NCI-H345 (cell line): ENCODE measurements at places on chromosomes 16 and 17.

- no peak for DNase-seq
These were observed 19.5 kb downstream of the MMP15 start for GRCh38 chr16:58045096-58045495.

DNA sequence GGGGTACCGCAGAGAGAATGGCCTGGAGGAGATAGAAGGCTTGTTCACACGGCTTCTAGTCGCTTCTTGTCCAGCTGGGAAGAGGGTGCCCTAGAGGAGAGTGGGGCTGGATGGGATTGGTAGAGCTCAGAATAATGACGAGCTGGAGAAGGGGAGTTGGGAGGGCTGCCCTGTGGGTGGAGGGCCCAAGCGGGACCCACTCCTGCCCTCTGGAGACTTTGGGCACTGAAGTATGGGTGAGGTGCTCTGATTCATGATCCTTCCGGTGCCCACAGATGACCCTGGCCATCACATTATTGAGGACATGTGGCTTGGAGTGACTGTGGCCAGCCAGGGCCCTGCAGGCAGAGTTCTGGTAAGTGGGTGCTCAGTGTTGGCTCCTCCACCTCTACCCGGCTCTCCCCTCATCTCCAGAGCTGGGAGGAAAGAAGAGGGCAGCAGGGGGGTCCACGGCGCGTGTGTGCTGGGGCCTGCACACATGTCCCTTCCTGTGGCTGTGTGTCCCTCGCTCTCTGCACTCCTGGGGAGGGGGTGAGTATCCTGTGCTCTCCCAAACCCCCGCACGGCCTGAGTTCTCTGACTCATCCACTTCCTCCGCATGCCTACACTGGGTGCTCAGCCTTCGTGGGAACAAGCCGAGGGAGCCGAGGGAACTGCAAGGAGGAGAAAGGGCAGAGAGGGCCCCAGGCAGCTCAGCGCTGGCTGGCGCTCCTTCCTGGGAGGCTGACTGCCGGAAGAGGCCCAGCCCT, 8.5 kb downstream of the ITGA3 start:
- DNase-seq = no peak

GRCh38 chr17:61284174-61284573, 115.5 kb upstream of the TBX2 start:
- no peak for DNase-seq

- DNase-seq = no peak
These were observed 19.4 kb upstream of the NKD1 start for GRCh38 chr16:50528820-50529219.

- peak; percentile 43 for DNase-seq
These were observed at the start of gene NHERF2 for GRCh38 chr16:2026461-2027023. NHERF2 (plus strand) TSS chr16:2026902; CDS start chr16:2027006, 104 bp downstream.

GRCh38 chr17:37276475-37276874, 99.3 kb upstream of the C17orf78 start:
- no peak for DNase-seq

DNA sequence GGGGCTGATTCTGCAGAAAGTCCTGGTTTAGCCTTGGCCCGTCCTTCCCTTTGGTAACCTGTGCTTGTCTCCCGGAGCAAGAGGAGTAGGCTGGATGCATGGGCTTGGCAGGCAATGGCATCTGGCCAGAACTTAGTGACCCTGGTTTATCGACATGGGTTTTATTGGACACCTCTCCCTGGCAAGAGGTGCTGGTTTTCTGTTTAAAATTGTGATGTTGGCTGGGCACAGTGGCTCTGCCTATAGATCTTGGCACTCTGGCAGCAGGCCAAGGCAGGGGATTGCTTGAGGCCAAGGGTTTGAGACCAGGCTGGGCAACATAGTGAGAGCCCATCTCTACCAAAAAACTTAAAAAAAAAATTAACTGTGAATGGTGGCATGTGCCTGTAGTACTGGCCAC, 31.2 kb downstream of the SLC12A3 start:
- no peak for DNase-seq

DNA sequence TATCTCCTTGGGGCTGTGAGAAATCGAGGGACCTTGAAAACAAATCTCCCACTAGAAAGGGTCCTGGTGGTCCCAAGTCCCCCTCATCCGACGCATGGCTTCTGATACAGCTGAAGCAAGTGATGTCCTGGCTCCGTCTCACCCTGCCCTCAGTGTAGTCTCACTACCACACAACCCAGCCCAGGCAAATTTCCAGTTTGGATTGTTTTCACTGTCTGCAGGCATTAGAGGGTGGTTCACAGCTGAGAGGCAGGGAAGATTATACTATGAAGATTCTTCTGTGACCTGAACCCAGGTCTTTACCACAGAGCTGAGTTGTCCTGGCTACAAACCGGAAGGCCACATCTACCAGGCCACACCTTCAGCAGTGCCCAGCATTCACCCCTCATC, 17.7 kb downstream of the ZNHIT3 start:
- DNase-seq = no peak

GRCh38 chr16:49849037-49849753, 6.7 kb downstream of the ZNF423 start:
- DNase-seq = no peak

DNA sequence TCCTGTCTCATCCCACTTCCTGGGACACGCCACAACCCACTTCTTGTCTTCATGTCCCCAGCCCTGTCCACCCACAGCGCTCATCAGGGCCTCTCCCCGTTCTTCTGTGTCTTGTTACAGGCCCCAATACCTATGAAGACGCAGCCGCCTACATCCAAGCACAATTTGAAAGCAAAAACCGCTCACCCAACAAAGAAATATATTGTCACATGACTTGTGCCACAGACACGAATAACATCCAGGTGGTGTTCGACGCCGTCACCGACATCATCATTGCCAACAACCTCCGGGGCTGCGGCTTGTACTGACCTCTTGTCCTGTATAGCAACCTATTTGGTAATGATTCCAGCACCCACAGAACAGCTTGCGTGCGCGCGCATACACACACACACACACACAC, 70.6 kb downstream of the AMFR start:
- no peak for DNase-seq

DNA sequence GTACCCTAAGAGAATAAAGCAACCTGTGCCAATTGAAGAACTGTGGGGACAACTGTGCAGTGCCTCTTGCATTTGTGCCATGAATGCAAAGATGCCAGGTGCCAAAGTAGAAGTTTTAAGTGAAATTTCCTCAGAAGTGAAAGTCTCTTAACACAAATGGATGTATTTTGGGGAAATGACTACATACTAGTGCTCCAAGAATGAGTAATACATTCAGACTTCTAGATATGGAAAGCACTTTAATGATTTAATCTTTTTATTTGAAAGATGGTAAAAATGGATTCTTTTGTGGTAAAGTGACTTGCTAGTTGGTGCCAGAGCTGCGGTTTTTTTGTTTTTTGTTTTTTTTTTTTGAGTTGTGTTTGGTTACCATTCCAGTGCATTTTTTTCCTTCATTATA, 15.0 kb downstream of the UTP18 start:
- DNase-seq = no peak

DNA sequence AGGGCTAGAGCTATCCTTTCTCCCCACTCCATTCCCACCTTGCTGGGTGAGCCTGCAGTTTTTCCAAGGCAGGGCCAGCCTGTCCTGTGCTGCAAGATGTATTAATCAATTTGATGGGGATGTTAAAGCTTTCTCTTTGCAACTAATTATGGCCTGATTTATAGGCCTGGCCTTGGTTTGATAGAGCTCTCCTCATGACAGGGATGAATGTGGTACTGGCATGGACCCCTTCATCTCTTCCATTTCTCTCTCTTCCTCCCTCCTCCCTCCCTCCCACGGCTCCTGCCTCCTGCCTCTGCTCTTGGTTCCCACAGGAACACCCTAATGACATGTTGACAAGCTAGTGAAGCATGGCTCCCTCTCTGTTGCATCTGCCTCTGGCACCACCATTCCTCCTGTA, 47.2 kb upstream of the SKAP1 start:
- DNase-seq = no peak

- no peak for DNase-seq
These were observed 14.9 kb upstream of the RBFOX3 start for GRCh38 chr17:79625706-79626105.

DNA sequence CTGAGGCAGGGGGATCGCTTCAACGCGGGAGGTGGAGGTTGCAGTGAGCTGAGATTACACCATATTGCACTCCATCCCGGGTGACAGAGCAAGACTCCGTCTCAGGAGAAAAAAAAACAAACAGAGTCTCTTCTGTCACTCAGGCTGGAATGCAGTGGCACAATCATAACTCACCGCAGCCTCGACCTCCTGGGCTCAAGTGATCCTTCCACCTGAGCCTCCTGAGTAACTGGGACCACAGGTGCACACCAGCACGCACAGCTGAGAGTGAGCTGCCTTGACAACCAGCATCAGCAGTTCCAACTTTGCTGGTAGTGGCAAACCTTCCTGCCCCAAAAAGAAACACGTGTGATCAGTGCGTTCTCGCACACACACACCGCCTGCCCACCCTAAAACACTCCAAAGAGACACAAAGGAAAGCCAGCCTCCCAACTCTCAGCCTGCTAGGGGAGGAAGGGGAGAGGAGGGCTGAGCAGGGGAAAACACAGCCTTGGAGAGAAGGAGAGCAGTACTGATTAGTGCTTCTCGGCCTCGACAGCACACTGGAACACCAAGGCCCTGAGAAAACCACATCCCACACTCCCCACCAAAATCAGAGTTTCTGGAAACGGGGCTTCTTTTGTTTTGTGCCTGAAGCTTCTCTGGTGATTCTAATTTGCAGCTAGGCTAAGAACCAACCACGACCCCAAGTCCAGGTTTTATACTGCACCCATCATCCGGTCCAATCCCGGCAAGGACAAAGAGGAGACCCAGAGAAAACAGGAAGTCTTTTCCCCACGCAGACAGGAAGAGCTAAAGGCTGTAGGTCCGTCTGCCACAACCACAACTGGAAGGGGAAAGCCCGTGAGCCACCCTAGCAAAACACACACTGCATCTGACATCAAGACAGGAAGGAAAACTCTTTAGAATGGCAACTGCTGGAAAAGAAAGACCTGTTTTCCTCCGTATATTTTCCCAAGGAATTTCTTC, 28.8 kb downstream of the ZCCHC14 start:
- no peak for DNase-seq

DNA sequence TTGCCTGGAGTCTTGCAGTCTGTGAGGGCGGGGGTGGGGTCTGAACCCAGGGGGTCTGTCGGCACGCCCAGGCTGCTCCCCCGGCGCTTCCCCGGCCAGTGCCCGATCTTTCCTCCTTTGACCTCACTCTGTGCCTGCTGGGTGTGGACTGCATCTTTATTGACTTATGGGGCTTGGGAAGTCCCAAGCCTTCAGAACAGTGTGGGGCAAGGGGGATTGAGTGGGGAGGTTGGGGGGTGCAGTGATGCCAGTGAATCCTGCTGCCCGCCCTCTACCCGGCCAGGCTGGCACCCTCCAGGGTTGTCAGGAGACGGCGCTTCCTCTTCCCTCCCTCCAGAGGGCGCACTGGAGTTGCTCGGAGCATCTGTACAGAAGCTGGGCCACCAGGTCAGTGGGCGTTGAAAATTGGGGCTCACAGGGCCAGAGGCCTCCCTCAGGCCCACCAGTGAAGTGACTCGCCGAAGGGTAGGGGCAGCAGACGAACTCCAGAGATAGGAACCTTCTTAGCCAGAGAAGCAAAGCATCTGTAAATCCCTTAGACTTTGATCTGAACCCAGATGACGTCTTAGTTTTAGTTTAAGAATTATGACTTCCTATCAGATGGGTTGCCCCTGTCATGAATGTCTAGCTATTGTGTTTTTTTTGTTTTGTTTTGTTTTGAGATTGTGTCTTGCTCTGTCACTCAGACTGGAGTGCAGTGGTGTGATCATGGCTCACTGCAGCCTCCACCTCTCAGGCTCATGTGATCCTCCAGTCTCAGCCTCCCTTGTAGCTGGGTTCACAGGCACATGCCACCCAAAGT, 184.8 kb upstream of the CIBAR2 start:
- DNase-seq = peak; percentile 30

GRCh38 chr16:8941718-8942344, 21.9 kb downstream of the USP7 start:
- no peak for DNase-seq

DNA sequence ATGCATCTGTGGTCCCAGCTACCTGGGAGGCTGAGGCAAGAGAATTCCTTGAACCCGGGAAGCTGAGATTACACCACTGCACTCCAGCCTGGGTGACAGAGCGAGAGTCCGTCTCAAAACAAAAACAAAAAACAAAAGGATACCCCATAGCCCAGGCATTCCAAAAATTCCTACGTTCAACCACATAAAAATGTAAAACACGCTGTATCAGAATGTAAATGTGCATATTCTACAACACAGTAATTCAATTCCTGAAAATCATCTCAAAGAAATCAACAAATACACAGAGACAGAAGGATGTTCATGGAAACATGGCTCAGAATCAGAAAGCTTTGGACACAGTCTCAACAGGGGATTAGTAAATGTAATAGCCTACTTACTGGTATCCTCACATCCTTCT, 33.0 kb downstream of the COG7 start:
- DNase-seq = no peak

DNA sequence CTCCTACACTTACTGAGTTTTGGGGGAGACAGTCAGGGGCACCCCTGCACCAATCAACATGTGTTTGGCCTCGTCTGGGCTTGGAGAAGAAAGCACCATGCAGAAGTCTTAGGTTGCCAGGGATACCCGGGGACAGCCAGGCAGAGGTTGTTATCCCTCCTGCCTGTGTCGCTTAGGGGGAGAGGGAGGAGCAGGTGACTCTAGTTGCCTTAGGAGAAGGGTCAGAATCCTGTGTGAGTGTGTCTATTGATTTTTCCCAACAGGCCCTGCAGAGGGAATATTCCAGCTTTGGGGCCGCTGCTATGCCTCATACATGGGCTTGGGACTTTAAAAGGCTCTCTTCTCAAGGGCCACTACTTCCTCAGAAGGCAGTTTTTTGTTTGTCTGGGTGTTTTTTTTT, 89.1 kb downstream of the RGS9 start:
- DNase-seq = no peak

- DNase-seq = peak; percentile 10
These were observed 16.8 kb upstream of the TRPV2 start for GRCh38 chr17:16398270-16399267.

DNA sequence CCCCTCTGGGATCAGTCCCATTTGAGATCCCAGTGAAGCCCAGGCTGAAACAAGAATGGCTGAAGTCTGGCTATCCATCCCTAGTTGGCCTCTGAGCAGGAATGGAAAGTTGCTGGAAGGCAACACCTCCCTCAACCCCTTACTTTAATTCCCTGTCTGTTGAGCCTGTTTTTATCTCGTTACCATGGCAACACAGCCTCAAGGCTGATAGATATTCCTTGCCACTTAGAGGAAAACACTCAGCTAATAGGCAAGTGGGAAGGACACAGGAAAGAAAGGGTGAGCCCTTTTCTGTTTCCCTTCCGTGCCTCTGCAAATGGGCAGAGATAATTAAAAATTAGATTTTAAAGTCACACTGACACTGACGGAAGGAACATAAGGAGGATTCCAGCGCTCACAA, 75.5 kb upstream of the CLEC3A start:
- no peak for DNase-seq

DNA sequence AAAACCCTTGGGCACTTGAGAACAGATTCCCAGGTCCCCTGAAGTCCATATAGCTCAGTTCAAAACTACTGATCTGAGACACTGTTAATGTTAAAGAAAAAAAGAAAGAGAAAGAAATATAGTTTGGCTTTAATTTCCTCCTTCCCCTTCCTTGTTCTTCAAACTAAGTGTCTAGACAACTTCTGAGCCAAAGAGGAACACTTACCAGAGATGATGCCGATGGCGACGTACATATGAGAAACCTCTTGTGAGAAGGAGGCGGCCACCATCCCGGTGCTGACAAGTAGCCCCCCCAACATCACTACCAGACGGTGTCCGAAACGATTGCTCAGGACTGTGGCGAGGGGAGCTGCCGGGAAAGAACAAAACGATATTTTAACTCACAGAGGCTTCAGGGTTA, 17.2 kb downstream of the SLC16A6 start:
- no peak for DNase-seq
